ENCODE measurements at places on chromosomes 2 and 18. TPM values are rescaled to one million over a fixed set of nuclear protein-coding genes. Genes with fewer than 3 reads are reported as not detected.

The CCDC150 gene
- total RNA-seq, result 2.8 TPM

The FAM124B gene
- total RNA-seq, result 3.0 TPM

The VAMP8 gene
- 176 TPM for total RNA-seq

The ASPRV1 gene
- total RNA-seq, result 0.73 TPM

The STARD6 gene
- total RNA-seq, result not detected

GRCh38 chr18:46166261-46166970 lies 62.2 kb downstream of the HAUS1 start:
- DNase-seq, result no peak

DNA sequence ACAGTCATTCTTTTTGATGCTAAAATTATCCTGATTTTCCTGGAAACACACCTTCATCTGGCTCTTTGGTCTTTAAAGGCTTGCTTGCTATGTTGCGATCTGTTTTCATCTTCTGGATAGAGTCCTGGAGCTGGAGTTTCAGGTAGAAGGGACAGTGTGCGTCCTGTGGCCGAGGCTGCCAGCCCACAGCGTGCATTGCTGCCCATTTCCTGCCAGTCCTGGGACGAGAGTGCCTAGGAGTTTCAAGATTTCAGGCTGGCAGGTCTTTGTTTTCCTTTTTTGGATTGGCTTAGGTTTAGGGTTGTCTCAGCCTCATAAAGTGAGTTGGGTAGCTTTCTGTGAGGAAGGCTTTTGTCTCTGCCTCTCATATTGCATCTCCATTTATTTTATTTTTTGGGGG lies 14.5 kb downstream of the DGKD start:
- DNase-seq, result no peak

GRCh38 chr2:100889286-100889685 lies 69.3 kb downstream of the NPAS2 start:
- DNase-seq, result no peak

DNA sequence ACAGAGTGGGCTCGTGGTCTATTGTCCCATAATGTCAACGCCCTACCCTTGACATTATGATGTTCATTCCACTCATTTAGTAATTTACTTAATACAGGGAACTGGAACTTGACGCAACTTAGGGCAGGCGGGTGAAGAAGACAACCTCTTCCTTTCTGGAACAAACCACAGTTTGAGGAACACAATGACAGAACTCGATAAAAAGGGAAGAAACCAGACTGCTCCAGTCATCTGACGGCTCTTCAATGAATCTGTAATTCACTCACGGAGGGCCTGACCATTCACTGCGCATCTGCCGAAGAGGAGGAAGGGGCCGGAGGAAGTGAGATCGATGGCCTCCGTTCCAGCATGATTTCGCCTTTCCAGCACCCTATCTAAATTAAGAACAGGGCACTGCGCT lies 83.2 kb downstream of the BCL2 start:
- DNase-seq, result peak; percentile 61

- no peak for DNase-seq
Measured at GRCh38 chr18:36255072-36255698, 42.3 kb upstream of the FHOD3 start.

DNA sequence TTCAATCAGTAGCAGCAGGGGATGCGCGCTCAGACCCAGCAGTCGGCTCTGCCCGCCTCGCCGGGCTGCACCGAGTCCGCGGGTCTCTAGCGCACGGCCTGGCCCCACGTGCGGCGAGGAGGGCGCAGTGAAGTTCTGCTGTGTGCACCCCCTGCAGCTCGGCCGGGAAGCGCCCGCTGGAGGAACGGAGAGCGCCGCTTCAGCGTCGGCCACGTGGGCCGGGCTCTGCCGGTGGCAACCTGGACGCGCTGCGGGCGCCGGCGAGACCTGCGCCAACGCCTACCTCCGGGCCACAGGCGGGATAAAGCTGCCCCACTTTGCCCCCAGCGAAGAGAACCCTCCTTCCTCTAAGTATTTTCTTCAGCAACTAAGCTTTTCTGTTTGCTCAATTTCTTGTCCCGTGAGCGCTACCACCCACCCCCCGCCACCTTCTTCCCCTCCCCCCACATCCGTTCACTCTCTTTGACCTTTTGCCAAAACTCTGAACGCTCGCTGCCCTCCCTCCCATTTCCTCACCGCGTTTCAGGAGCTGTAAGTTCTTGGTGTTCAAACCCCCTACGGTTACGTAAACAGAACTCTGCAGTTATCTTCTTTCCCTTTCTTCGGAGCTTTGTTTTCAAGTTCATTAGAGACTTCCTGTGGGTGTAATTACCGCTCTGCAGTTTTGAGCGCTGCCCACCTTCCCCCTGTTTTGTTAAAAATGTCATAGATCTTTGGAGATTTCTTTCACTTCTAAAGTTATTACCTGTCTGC lies 42.6 kb upstream of the EDAR start:
- peak; percentile 36 for DNase-seq

Measured in left lung (tissue), 14 donors.